Right atrium auricular region (tissue), 2 donors: ENCODE measurements at places on chromosomes 11 and 22.

DNA sequence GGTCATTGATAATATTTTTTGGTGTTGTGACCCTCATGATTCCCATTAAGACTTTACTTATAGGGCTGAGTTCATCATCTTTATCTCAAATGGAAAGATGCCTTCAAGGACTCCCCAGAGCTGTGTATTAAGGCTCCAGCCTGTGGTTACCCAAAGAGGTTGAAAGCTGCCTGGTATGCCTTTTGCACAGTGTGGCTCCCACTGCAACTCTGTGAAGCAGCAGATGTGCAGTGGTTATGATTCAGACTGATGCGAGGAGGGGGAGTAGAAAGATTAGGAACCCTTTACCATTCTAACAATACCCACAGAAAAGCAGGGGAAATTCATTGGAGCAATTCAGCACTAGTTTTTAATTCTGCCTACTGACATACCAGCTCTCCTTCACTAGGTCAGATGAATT is 560.0 kb downstream of the INSC start:
- H3K36me3 ChIP-seq = no peaks in the 10 kb centered on the region
- no peak overlapping the region for H3K4me3 ChIP-seq
- no peak overlapping the region for H3K27ac ChIP-seq
- DNase-seq = no peak
- no peaks in the 10 kb centered on the region for H3K27me3 ChIP-seq

GRCh38 chr11:742156-742546 is 5.1 kb upstream of the TALDO1 start:
- no peak overlapping the region for H3K27ac ChIP-seq
- no peaks in the 10 kb centered on the region for H3K27me3 ChIP-seq
- no peak for DNase-seq
- no peaks in the 10 kb centered on the region for H3K4me1 ChIP-seq
- H3K4me3 ChIP-seq = no peak overlapping the region

DNA sequence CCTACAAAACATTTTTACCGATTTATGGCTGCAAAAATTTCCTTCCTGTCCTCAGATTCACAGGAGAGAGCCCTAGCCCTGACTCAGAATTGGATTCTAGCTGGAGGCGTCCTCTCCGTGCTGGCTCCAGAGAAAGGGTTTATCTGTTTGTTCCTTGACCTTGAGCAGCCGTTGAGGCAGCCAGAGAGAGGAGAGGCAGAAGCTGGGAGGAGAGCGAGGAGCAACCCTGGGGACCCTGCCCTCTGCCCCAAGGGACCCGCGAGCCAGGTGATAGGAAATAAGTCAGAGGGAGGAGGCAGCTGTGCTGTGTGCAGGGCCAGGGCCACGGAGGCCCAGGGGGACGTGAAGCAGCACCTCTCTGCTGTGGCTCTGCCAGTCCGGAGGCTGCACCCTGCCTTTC is 75.6 kb downstream of the IGLL1 start:
- no peak overlapping the region for H3K4me3 ChIP-seq
- no peaks in the 10 kb centered on the region for H3K36me3 ChIP-seq
- no peaks in the 10 kb centered on the region for H3K27me3 ChIP-seq
- no peak for DNase-seq
- peaks cover 12% of the 10 kb centered on the region for H3K4me1 ChIP-seq

DNA sequence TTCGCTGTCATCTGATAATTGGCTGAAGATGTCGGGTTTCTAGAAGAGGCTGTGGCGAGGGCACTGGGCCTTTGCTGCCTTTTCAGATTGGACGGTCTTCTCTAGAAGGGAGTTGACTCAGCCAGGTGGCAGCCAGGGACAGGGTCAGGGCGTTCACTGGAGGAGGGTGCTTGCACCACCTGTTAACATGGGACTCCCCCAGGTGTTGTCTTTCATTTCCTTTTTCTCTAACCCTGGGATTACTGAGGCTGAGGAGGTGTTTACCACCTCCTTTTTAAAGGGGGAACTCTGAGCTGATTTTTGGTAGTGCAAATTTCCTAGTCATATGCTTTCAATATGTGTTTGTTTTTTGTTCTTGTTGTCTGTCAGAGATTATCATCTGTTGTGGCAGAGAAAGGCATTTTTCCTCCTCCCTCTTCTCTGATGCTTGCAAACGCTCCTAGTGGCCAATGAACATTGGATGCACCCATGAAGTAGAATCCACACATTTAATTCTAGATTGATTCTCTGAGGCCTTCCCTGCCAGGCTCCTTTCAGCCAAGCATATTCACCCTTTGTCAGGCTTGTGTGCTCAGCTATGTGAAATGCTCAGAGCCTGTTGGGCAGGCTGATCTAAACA is 54.1 kb downstream of the LDLRAD3 start:
- H3K27ac ChIP-seq = no peak overlapping the region
- no peak for DNase-seq
- H3K27me3 ChIP-seq = no peaks in the 10 kb centered on the region
- H3K4me1 ChIP-seq = no peaks in the 10 kb centered on the region
- no peaks in the 10 kb centered on the region for H3K36me3 ChIP-seq

DNA sequence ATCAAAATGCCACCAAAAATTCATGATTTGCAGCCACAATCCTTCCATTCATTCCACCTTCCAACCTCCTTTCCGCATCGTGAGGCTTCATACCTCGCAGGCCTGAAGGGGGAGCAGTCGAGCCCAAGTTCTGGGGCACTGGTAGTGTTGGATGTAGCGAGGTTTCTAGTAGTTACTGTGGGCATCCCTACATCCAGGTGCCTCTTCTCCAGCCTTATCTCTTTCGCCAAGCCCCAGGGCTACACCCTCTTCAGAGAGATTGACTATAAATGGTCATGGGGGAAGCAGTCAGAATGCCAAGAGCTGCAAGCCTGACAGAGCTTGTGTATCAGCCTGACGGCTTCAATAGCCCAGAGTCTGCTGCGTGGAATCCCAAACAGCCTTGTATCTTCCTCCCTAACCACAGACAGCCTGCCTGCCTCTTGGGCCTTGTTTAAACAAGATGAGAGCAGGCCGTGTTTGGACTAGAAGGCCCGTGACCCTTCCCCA is 28.9 kb downstream of the CLMP start:
- H3K36me3 ChIP-seq = no peaks in the 10 kb centered on the region
- no peaks in the 10 kb centered on the region for H3K4me1 ChIP-seq
- H3K4me3 ChIP-seq = no peak overlapping the region
- no peak for DNase-seq

- H3K36me3 ChIP-seq = no peaks in the 10 kb centered on the region
- peaks cover 7% of the 10 kb centered on the region for H3K4me1 ChIP-seq
- no peaks in the 10 kb centered on the region for H3K27me3 ChIP-seq
- no peak for DNase-seq
- peak overlapping the region; percentile 21 for H3K4me3 ChIP-seq
- H3K27ac ChIP-seq = no peak overlapping the region
Measured at GRCh38 chr11:76918941-76919386, 58.2 kb downstream of the ACER3 start.

DNA sequence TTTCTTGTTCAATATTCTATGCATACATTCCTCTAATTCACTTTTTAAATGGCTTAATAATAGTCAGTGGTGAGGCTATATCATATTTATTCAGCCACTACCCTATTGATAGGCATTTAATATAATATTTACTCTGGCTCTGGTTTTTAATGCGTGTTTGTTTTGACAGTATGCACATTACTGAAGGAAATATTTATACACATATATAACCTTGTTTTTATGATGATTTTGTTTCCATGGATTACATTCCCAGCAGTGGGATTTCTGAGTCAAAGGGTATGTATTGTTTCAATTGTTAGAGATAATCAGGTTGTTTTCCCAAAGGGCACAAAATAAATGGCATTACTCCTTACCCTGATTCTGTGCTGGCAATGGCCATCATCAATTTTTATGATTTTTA is 105.8 kb downstream of the UVRAG start:
- no peak overlapping the region for H3K27ac ChIP-seq
- no peak for DNase-seq
- no peaks in the 10 kb centered on the region for H3K36me3 ChIP-seq
- H3K4me3 ChIP-seq = no peak overlapping the region

- H3K27me3 ChIP-seq = no peaks in the 10 kb centered on the region
- H3K27ac ChIP-seq = no peak overlapping the region
- DNase-seq = no peak
- no peaks in the 10 kb centered on the region for H3K4me1 ChIP-seq
- H3K4me3 ChIP-seq = no peak overlapping the region
- no peaks in the 10 kb centered on the region for H3K36me3 ChIP-seq
Measured at GRCh38 chr11:28009388-28009787, 98.6 kb downstream of the KIF18A start.

DNA sequence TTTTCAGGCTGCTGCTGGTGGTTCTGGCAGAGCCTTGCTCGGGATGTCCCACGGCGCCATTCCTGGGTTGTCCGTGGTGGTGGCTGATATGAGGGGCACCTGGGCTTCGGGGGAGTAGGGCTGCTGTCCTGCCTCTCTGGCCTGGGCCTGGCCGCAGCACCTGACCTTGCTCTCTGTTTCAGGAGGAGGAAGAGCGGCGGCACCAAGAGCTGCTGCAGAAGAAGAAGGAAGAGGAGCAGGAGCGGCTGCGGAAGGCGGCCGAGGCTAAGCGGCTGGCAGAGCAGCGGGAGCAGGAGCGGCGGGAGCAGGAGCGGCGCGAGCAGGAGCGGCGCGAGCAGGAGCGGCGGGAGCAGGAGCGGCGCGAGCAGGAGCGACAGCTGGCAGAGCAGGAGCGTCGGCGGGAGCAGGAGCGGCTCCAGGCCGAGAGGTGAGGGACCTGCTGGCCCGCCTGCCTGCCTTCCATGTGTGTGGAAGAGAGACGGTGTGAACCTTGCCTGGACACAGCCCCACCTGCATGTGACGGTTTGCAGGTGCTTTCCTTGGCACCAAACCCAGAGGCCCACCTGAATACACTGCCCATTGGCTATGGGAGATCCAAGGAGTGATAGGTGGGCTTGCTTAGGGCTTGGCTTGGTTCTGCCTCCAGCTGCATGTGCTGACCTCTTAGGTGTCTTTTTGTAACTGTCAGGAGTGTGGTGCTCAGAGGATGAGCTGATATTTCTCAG is 22.8 kb downstream of the INCENP start:
- no peak overlapping the region for H3K4me3 ChIP-seq
- H3K36me3 ChIP-seq = peaks cover 26% of the 10 kb centered on the region
- no peaks in the 10 kb centered on the region for H3K4me1 ChIP-seq
- no peak overlapping the region for H3K27ac ChIP-seq

GRCh38 chr11:7612056-7612660 is 61.1 kb downstream of the CYB5R2 start:
- no peak overlapping the region for H3K27ac ChIP-seq
- H3K27me3 ChIP-seq = no peaks in the 10 kb centered on the region
- no peak for DNase-seq
- no peak overlapping the region for H3K4me3 ChIP-seq

- H3K4me3 ChIP-seq = no peak overlapping the region
- no peak for DNase-seq
- H3K27ac ChIP-seq = no peak overlapping the region
- H3K27me3 ChIP-seq = no peaks in the 10 kb centered on the region
Measured at GRCh38 chr11:95222817-95223216, 8.2 kb downstream of the SESN3 start.
